ENCODE measurements at places on chromosomes 16 and 17. TPM values are rescaled to one million over a fixed set of nuclear protein-coding genes. Genes with fewer than 3 reads are reported as not detected.

DNA sequence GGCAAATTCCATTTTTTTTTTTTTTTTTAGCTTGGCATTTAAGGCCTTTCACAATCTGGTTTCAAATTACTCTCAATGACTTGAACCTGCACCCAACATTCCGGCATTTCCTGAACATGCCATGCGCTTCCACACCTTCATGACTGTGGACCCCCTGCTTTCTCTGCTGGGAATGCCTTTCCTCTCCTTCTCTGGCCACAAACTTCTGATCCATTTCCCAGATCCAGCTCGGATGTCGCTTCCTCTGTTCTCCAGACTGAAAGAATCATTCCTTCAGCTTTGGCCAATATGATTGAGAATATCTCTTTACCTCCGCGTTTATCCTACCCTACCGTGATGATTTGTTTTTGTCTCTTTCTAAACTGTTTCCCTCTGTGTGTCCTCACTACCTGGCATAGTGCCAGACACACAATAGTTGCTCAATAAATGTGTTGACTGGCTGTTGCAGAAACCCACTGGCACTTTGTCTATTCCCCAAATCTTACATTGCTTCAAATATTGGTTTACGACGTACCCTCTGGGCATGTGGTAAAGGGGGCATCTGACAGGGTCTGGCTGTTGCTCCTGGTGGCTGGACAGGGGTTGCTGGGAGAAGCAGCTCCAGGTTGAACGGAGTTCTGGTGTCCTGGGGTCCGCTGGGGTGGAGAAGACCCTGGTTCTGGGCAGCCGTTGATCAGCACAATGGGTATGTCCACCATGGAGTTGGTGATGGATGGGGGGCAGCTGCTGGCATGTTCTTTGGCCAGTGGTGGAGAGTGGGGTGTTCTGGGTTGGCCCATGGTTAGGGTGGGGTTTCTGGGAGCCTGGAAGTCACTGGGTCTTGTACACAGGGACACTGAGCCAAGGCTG, 14.7 kb downstream of the TNS4 start:
- peaks cover 3% of the 10 kb centered on the region for H3K27me3 ChIP-seq
- no peaks in the 10 kb centered on the region for H3K36me3 ChIP-seq
- H3K4me1 ChIP-seq = peaks cover 11% of the 10 kb centered on the region
- no peak overlapping the region for H3K4me3 ChIP-seq
- DNase-seq = no peak

DNA sequence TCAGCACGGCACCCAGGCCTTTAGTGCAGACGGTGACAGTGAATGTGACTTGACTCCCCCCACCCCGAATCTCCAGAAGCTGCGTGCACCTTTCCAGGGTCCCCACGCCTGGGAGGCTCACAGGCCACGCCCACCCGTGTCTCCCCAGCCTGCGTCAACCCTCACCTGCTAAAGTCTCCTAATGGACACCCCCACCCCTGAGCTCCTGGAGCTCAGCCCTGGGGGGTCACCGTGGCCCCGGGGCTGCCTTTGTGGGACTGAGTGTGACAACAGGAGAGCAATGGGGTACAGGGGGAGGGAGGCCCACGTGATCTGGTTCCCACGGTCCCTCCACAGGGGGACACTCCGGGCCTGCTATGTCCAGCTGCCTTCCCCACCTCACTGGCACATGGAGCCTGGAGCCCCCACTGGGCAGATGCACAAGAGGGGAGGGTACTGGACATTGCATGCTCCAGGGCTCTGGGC, 7.4 kb upstream of the FASN start:
- H3K4me3 ChIP-seq = no peak overlapping the region
- H3K36me3 ChIP-seq = no peaks in the 10 kb centered on the region
- H3K27ac ChIP-seq = no peak overlapping the region
- peaks cover 7% of the 10 kb centered on the region for H3K27me3 ChIP-seq
- H3K4me1 ChIP-seq = peaks cover 17% of the 10 kb centered on the region

Gene PYCARD
- total RNA-seq = 0.71 TPM

DNA sequence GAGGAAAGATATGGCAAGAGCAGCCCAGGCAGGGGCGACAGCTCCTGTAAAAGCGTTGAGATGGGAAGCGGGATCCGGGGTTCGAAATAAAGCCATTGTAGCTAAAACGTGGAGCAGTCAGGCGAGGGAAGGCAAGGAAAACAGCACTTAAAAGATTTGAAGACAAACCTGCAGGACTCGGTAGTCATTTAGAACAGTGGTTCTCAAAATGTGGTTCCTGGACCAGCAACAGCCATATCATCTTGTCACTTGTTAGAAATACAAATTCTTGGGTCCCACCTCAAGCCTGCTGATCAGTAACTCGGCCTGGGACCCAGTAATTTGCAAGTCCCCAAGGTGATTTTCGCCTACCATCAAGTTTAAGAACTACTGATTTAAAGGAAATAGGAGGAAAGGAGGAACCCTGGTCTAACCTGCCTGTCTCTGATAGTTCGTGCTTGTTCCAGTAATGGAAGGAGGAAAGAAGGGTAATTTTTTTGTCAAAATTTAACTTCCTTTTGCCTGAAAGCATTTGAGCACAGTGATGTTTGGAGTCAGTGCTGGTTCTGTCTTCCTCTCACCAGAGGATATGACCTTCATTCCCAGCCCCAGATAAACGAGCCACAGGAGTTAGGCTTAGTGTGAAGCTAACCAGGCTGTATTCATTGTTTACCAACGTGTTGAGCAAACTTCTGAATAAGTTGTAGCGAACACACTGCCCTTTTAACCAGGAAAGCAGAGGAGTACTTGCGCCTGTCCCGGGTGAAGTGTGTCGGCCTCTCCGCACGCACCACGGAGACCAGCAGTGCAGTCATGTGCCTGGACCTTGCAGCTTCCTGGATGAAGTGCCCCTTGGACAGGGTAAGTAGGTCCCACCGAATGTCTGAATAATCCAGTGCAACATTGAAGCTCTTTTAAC, 1.1 kb downstream of the ORC6 start:
- no peak overlapping the region for H3K27ac ChIP-seq
- H3K27me3 ChIP-seq = peaks cover 8% of the 10 kb centered on the region
- peak; percentile 25 for DNase-seq
- H3K4me1 ChIP-seq = peaks cover 25% of the 10 kb centered on the region
- no peaks in the 10 kb centered on the region for H3K36me3 ChIP-seq

GRCh38 chr17:82084373-82085030, 13.5 kb downstream of the FASN start:
- no peak overlapping the region for H3K27ac ChIP-seq
- H3K27me3 ChIP-seq = peaks cover 2% of the 10 kb centered on the region
- H3K4me3 ChIP-seq = no peak overlapping the region
- no peaks in the 10 kb centered on the region for H3K4me1 ChIP-seq
- DNase-seq = no peak

DNA sequence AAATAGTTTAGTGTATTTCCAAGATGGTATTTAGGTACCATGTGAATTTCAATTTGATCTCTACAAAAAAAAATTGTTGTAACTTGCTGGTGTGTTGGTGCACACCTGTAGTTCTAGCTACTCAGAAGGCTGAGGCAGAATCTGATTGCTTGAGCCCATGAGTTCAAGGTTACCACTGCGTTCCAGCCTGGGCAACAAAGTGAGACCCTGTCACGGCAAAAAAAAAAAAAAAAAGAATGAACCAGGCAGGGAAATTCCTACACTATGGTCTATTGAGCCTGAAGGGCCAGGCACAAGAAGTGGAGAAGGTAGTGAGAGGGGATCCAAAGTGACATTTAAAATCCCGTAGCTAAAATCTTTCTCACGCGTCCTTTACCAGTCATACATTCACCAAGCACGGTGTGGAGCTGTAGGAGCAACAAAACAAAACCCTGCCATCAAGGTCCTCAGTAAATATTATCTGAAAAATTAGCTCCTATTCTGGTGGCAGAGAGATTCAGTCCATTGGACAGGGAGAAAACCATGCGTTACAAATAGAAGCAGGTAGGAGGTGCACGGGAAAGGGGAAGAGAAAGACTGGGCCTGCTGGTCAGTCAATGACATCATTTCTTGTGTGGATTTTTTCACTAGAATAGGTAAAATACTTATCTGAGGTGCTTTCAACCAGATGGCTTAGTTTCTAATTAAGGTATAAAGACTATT, 27.3 kb downstream of the TXNDC11 start:
- H3K36me3 ChIP-seq = no peaks in the 10 kb centered on the region

DNA sequence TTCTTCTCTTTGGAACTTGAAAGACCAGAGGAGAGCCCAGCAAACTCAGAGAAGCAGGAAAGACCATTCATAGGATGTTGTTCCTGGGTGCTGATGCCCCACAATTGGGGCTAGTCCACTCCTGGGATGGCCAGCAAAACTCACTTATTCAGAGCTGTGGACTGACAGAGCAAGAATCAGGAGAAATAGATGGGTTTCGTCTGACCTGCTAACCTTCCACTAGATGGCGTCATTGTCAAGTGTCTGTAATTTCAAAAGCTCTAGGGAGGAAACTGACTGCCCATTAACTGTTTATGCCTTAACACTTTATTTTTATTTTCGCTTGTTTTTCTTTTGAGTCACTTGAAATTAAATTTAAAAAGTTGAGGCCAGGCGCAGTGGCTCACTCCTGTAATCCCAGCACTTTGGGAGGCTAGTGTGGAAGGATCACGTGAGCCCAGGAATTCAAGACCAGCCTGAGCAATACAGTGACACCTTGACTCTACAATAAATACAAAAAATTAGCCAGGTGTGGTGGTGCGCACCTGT, 28.7 kb upstream of the MILR1 start:
- H3K27me3 ChIP-seq = peaks cover 4% of the 10 kb centered on the region
- no peaks in the 10 kb centered on the region for H3K36me3 ChIP-seq
- DNase-seq = no peak
- H3K4me1 ChIP-seq = no peaks in the 10 kb centered on the region

Gene TMEM106A
- total RNA-seq = 2.3 TPM

Gene ITGA2B
- 7.1 TPM for total RNA-seq

DNA sequence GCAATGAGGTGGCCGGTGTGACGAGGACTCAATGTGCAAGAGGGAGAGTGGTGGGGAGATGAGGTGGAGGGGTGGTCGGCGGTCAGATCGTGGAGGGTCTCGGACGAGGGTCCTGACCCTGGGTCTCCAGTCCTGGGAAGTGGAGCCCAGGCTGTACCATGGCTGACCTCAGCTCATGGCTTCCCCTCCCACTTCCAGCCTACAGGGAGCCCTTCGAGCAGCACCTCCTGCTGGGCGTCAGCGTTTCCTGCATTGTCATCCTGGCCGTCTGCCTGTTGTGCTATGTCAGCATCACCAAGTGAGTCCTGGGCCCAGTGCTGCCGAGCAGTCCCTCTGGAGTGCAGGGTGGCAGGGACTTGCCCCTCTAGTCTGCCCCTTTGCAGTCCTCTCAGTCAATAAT, 41.8 kb downstream of the IL4R start:
- no peak overlapping the region for H3K4me3 ChIP-seq
- peaks cover 5% of the 10 kb centered on the region for H3K36me3 ChIP-seq
- H3K4me1 ChIP-seq = no peaks in the 10 kb centered on the region
- peaks cover 4% of the 10 kb centered on the region for H3K27me3 ChIP-seq

- no peaks in the 10 kb centered on the region for H3K36me3 ChIP-seq
- DNase-seq = no peak
- no peaks in the 10 kb centered on the region for H3K4me1 ChIP-seq
- no peak overlapping the region for H3K27ac ChIP-seq
- H3K27me3 ChIP-seq = no peaks in the 10 kb centered on the region
Observed at GRCh38 chr17:27766438-27766837, 33.9 kb downstream of the NOS2 start.

GRCh38 chr17:34862384-34862783, 98.9 kb downstream of the CCT6B start:
- DNase-seq = no peak
- peaks cover 2% of the 10 kb centered on the region for H3K27me3 ChIP-seq
- peaks cover 7% of the 10 kb centered on the region for H3K4me1 ChIP-seq
- H3K4me3 ChIP-seq = no peak overlapping the region

GRCh38 chr17:38424297-38424972, 3.8 kb upstream of the ARHGAP23 start:
- no peak for DNase-seq
- no peak overlapping the region for H3K4me3 ChIP-seq
- H3K4me1 ChIP-seq = peaks cover 10% of the 10 kb centered on the region
- peaks cover 21% of the 10 kb centered on the region for H3K27me3 ChIP-seq
- H3K36me3 ChIP-seq = no peaks in the 10 kb centered on the region

GRCh38 chr17:29918922-29919856, 10.8 kb downstream of the SSH2 start:
- no peaks in the 10 kb centered on the region for H3K36me3 ChIP-seq
- H3K27me3 ChIP-seq = no peaks in the 10 kb centered on the region
- H3K4me1 ChIP-seq = peaks cover 5% of the 10 kb centered on the region
- H3K4me3 ChIP-seq = no peak overlapping the region
- H3K27ac ChIP-seq = no peak overlapping the region

DNA sequence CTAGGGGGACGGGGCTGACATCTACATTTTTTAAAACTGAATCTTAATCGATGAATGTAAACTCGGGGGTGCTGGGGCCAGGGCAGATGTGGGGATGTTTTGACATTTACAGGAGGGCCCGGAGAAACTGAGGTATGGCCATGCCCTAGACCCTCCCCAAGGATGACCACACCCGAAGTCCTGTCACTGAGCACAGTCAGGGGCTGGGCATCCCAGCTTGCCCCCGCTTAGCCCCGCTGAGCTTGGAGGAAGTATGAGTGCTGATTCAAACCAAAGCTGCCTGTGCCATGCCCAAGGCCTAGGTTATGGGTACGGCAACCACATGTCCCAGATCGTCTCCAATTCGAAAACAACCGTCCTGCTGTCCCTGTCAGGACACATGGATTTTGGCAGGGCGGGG, 21.4 kb downstream of the ADAM11 start:
- peaks cover 32% of the 10 kb centered on the region for H3K27me3 ChIP-seq
- no peak overlapping the region for H3K4me3 ChIP-seq
- H3K4me1 ChIP-seq = peaks cover 13% of the 10 kb centered on the region
- no peaks in the 10 kb centered on the region for H3K36me3 ChIP-seq

DNA sequence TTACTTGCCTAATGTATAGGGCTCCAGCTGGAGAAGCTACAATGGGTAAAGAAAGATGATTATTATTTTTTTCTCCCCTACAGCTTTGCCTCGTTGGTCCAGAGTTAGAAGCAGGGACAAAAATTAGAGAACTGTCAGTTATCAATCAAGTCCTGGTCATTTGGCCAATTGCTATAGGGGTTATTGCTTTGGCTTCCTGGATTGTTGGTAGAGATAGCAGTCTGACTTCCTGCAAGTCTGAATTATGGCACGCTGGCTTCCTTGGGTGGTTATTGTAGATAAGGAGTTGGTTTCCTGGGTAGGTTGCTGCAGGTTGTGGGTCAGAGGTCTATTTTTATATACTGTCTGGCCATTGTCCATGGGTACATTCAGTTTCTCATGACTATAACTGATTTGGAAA, 84.7 kb upstream of the ELAC2 start:
- no peaks in the 10 kb centered on the region for H3K27me3 ChIP-seq
- H3K27ac ChIP-seq = no peak overlapping the region
- H3K4me3 ChIP-seq = no peak overlapping the region

DNA sequence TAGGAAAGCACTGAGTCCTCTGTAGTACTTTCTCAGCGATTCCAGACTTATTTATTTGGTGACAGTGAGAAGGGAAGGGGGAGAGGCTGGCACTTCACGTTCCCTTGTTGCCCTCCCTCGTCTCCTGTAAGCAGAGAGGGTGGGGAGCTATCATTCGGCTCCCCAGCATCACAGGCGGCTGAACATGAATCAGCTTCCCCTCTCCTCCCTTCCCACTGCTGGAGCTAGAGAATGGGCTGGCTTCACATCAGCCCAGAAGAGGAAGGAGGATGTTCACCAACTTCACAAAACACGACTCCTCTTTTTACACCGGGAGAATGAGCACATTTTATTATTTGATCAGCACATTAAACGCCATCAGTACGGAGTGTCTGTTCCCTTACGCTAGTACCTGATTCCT, 6.7 kb upstream of the CMIP start:
- H3K27ac ChIP-seq = no peak overlapping the region
- H3K4me1 ChIP-seq = peaks cover 15% of the 10 kb centered on the region
- DNase-seq = no peak
- H3K4me3 ChIP-seq = no peak overlapping the region
- peaks cover 13% of the 10 kb centered on the region for H3K27me3 ChIP-seq

Gene PRRT2
- total RNA-seq = 91.0 TPM
